Hippocampal formation (tissue), 2 donors: ENCODE measurements at places on chromosomes 4 and X.

DNA sequence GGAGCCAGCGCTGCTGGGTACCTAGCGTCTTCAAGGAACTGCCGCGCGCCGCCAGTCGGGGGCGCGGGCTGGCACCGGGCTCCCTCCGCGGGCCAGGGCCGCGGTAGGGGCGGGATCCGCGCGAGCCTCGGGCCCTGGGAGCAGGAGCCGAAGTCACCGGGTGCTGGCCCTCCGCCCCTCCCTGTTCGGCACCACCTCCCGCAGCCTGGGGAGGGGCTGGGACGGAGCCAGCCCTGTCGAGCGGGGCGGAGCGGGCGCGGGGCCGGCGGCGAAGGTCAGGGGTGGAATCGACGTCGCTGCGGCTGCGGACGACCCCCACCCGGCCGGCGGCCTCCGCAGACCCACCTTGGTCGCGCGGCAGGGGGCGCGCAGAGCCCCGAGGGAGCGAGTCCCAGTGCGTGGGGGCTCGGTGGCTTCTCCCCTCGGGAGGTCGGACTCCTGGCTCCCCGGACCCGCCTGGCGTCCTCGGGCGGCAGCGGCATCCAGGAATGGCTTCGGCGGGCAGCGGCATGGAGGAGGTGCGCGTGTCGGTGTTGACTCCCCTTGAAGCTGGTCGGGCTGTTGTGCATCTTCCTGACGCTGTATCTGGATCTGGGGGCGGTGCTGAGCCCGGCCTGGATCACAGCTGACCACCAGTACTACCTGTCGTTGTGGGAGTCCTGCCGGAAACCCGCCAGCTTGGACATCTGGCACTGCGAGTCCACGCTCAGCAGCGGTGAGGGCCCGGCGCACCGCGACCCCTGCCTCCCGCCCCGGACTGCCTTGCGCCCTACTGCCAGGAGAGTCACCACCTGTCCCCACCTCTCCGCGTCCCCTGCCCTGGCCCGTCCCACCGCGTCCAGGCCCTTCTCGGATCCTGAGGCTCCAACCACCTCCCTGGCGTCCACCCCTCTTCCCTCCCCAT, 50.5 kb upstream of the FAM47C start:
- no peak for DNase-seq

GRCh38 chr4:151304755-151305154, 20.6 kb downstream of the SH3D19 start:
- DNase-seq, result no peak

- no peak for DNase-seq
These were observed 31.3 kb downstream of the TLR10 start for GRCh38 chr4:38751341-38752010.

- DNase-seq, result no peak
These were observed 23.7 kb downstream of the FAT1 start for GRCh38 chr4:186699881-186700397.

DNA sequence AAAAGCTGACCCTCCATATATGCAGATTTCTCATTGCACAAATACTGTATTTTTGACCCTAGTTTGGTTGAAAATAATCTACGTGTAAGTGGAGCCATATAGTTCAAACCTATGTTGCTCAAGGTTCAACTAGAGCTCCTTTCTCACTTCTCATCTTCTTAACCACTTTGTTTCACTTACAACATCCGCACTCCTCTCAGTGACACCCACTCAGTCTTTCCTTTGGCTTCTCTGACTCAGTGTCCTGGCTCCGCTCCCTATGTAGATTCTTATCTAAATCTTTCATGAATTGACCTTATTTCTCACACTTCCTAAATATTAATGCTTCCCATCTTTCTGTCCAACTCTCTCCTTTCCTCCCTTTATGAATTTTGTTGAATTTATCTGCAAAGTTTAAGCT, 32.9 kb upstream of the DKK2 start:
- DNase-seq, result no peak

- DNase-seq, result no peak
These were observed 512.5 kb upstream of the HTR2C start for GRCh38 chrX:114071412-114071811.

GRCh38 chr4:153757407-153757806, 2.4 kb downstream of the RNF175 start:
- no peak for DNase-seq

GRCh38 chrX:152847281-152847680, 16.4 kb downstream of the NSDHL start:
- no peak for DNase-seq

DNA sequence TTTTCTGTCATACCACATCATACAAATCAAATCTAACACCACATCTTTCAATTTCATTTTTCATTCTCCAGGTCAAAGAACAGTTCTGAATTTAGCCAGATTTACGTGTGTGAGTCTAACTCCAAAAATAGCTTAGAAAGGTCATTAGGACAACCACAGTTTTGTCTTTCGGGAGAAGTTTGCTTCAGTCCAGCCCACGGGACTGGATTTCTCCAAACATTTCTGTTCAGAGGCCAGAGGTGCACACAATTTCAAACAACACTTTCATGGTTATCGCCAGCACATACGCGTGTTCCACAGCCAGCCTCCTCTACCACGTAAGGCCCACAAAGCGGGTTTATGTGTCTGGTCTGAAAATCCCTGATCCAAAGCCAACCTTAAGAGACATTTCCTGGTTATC, 65.9 kb downstream of the VEGFC start:
- no peak for DNase-seq

GRCh38 chr4:6806924-6807626, 24.5 kb downstream of the KIAA0232 start:
- no peak for DNase-seq

- DNase-seq, result no peak
These were observed 92.8 kb downstream of the RTL5 start for GRCh38 chrX:72038868-72039267.

- DNase-seq, result no peak
These were observed 1316.3 kb downstream of the STIM2 start for GRCh38 chr4:28176942-28177341.

GRCh38 chr4:181933471-181933870, 309.7 kb upstream of the TENM3 start:
- DNase-seq, result no peak

DNA sequence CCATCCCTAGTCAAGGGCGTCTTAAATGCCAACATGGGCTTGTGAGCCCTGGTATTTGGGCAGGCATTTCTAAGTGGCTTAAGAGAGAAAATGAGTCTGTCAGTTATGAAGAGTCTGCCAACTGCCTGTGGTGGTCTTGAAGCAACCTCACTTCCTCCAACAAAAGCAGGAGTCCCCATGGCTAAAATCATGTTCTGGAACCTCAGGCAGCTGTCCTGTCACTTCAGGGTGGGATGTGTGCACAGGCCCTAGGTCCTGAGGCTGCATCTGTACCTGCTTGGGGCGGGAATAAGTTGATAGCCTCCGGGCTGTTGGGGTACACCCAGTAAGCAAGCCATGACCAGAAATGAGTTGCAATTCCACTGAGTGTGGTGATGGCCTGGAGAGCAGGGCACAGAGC, 115.0 kb upstream of the SCML1 start:
- DNase-seq, result no peak

DNA sequence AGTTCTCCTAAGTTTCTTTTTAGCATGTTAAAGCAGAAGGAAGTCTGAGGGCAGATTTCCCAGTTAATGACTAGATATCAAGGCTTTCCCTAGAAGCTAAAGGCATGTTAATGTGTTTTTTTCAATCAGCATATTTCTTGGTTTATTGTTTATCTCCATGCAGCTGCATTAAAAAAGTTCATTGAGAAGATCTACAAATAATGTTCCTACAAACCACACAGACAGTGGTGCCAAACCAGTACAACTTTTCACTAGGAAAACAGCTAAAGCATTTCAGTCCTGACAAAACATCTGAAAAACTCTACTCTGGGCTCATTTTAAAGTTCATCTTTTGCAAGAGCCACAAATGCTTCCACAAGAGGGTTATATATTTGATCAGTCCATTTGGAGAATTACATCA, 320.0 kb downstream of the ADGRL3 start:
- DNase-seq, result no peak

DNA sequence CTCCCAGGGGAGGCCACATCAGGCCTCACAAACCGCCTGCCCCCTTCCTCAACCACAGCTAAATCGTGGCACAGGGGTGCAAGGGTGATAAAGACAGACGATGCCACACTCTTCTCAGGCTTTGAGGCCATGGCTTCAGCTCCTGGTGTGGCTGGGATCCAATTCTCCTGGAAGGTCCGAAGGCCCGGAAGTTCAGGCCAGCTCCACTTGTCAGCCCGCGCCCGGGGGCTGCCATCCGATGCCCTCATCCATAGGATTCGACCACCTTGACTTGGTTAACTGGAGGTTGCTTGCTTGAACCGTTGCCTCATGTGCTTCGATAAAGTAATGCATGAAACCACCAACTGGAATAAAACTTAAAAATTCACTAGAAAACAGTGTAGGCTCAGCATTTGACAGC, 8.2 kb downstream of the TEX13C start:
- DNase-seq, result no peak

DNA sequence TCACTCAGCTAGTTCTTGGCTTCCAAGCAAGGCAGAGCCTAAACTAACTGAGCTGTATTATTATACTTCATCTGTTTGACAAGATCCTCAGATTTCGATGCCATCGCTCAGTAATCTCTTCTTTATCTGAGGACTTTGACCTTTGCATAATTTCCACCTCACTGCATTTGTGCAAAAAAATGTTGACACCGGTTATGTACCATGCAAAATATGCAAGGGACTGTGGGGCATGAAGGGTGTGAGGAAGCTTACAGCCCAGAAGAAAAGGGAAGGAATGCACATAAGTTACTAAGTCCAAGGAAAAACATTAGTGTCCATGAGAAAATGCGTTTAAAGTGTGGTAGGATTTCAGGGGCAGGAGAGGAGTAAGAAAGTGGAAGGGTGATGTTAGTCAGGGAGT, 295.4 kb downstream of the PACRGL start:
- DNase-seq, result no peak

DNA sequence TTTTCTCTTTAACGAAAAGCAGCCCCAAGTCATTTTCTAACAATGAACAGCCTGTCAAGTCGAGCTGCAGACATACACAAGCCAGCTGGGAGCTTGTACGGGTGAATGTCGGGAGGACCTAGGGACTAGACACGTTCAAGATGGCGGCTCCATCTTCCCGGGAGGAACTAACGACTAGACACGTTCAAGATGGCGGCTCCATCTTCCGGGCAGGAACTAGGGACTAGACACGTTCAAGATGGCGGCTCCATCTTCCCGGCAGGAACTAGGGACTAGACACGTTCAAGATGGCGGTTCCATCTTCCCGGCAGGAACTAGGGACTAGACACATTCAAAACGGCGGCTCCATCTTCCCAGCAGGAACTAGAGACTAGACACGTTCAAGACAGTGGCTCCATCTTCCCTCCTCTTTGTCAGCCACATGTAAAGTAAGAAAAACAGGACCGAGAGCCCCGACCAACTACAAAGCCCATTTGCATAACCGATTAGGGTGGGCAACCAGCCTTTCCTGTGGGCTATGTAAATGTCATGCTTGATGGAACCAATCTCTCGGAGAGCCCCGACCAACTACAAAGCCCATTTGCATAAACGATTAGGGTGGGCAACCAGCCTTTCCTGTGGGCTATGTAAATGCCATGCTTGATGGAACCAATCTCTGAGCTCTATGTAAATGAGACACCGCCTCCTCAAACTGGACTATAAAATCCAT, 175.5 kb downstream of the DHRSX start:
- no peak for DNase-seq

DNA sequence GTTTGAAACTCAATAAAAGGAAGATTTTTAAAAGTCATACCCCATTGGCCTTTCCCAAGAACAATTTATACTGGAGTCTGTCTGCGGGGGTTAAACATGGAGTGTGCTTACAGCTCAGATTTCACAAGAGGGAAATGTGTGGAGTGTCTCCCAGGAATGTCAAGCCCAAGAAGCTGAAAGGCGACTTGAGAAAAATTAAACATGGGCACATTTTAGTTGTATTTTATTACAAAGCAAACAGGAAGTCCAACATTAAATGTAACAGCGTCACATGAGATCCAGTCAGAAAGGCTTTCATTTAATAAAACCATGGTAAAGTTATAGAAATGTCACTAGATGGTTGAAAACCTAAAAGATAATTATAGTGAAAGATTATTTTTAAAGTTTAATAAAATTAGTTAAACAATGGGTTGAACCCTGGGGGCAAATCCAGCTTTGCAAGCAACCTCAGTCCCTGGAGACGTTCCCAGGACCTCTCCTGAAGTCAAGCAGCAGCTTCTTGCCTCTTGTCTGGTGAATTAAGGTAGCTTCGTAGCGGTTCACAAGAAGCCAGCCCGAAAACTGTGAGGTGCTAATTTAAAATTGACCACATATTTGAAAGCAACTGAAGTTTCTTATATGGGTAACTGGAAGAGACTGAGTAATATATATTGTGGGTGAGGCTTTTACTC, 168.4 kb upstream of the EDNRA start:
- DNase-seq, result no peak

DNA sequence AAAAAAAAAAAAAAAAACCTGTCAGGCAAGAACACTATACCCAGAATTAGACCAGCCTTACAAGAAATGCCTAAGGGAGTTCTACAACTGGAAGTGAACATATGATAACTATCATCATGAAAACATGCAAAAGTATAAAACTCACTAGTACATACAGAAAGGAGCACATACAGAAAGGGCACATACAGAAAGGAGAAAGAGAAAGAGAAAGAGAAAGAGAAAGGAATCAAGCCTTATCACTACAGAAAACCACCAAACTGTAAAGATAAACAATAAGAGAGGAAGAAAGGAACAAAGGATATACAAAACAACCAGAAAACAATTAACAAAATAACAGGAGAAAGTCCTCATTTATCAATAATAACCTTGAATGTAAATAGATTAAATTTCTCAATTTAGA, 50.4 kb downstream of the PHKA1 start:
- DNase-seq, result no peak

DNA sequence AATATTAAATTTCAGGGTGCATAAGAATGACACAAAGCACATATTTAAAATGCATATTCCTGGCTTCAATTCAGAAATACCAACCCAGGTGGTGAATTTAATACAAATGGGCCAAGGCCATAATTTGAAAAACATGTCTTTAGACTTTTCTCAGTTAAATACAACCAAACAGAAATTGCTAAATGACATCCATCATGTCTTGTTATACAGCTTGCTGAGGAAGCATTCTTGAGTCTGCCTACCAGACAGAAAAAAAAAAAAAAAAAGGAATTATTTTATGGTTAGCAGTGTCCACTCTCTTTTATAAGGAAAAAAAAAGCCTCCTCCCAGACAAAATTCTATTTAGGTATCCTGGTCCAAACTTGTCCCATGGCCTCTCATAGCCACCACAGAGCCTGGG, 119.1 kb downstream of the PAPSS1 start:
- no peak for DNase-seq

- no peak for DNase-seq
These were observed 287.9 kb downstream of the PPP1R2C start for GRCh38 chrX:42490111-42490510.
